Kasumi-1 (cell line): ENCODE measurements at places on chromosomes 7 and 10.

GRCh38 chr10:128631801-128632241, 505.6 kb upstream of the MKI67 start:
- DNase-seq: peak; percentile 28

- DNase-seq: no peak
Observed at GRCh38 chr10:43256531-43257346, 10.1 kb downstream of the RASGEF1A start.

DNA sequence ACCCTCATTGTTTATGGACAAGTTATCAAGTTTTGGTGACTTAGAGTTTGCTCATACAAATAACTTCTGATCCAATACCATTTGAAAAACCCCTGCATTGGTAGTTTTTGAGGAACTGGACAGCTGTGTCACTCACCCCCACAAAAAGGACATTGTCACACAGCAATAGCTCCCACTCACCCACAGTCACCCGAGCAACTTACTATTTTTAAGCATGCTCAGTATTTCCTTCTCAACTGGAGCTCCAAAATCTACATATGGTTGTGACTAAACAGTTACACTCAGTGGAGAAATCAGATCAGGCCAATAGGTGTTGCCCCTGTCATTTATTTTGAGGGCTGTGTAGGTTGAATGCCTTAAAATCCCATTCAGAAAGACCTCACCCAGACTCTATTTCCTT, 165.2 kb upstream of the AUTS2 start:
- no peak for DNase-seq

DNA sequence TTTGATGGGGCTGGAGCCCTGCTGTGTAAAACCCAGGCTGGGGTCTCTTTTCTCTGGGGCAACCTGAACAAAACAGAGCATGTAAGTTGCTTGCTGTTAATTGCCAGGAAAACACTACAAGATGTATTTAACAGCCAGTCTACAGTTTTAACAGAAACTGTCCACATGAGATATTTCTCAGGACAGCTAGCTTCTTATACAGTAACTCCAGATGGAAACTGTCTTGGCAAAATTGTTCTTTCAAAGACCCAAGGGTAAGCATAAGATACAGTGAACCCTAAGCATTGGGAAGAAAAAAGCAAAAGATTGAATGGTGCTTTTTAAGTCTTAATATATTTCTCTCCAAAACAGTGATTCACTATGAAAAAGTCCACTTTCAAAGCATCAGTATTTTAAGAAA, 8.1 kb downstream of the FKBP14 start:
- no peak for DNase-seq

DNA sequence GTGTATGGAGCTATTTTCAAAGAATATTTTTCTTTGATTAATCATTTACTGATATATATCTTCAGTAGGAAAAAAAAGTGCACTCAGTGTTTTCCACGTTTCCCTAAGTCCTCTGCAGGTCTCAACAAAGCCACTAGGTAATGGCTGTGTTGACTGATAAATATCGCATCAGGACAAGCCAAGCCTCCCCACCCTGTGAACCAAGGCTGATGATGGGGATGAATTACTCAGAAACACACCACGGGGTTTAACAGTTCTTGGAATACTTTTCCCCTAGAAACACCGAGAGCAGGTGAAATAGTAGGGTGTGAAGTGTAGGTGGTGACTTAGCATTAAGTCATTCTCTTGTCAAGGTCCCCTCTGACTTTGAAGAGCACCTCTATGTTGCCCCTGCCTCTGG, 423.5 kb upstream of the IGFBP3 start:
- DNase-seq: no peak

DNA sequence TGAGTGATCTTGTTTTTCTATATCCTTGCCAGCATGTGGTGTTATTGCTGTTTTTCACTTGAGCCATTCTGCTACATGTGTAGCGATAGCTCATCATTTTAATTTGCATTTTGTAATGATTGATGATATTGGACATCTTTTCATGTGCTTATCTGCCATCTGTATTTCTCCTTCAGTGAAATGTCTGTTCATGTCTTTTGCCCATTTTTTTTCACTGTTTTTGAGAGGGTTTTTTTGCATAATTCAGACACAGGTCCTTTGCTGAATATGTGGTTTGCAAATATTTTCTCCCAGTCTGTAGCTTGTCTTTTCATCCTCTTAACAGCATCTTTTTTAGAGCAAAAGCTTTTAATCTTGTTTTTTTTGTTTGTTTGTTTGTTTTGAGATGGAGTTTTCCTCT, 3.7 kb upstream of the PMPCB start:
- DNase-seq: no peak

- DNase-seq: no peak
Observed at GRCh38 chr7:108653526-108653925, 83.9 kb downstream of the DNAJB9 start.

GRCh38 chr10:105644091-105644490, 1003.0 kb downstream of the SORCS3 start:
- DNase-seq: no peak

DNA sequence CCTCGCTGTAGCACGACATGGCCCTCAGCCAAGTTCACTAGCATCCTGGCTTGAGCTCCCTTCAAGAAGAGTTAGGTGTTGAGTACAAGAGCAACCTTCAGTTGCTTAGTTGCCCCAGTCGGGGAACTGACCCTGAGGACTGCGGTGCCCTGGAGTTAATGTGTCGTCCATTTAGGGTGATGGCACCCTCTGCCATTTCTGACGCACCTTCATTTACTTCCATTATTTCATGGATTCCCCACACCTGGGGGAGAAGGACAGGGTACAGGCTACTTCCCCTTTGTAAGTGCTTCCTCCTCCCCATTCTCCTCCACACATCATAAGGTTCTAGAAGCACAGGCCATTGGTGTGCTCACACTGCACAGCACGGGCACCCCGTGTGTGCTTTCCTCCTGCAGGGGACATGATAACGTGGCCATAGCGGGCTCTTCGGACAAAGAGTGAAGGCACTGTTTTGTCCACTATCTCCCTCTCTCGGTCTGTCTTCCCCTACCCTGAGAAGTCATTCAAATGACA, 1.8 kb downstream of the ALOX5 start:
- peak; percentile 80 for DNase-seq

DNA sequence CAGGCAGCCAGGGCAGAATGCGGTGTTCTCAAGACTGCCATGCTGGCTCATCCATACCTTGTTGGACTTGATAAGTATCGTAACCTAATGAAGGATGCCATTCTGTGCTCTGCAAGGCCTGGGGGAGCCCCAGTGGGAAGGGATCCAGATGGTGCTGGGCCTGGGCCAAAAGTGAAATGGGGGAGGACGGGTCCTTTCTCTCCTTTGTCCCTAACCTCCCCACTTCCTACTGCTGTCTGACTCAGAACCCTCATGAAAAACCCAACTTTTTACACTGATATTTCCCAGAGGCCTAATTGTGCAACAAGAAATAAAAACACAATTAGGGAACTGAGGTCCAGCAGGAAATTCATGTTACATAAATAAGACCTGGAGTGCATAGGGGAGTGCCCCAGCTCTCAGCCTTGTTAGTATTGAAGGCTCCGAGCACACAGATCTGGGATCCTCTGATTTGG, 193.7 kb upstream of the SVIL start:
- DNase-seq: peak; percentile 79

- DNase-seq: no peak
Observed at GRCh38 chr7:1994931-1995330, 237.8 kb downstream of the MAD1L1 start.

DNA sequence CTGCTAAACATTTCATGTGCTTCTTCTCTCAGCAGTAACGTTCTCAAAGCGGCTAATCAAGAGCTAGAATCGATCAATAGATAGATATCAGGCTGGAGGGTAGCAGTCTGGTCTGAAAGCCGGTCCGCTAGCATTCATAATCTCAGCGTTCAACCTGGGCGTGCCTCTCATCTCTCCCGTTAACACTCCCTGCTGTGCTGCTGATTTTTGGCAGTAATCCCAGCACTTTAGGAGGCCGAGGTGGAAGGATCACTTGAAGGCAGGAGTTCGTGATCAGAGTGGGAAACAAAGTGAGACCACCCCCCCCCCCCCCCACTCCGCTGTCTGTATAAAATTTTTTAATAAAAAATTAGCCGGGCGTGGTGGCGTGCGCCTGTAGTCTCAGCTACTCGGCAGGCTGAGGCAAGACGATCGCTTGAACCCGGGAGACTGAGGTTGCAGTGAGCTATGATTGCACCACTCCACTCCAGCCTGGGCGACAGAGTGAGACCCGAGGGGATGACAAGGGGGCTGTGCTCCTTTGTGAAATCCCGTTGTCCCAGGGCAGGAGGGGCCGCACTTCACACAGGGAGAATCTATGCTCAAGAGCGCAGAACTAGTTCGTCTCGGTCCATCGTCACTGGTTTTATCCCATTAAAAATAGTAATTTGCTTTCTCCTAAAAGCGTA, 624 bp upstream of the CEP55 start:
- DNase-seq: peak; percentile 38
